Stimulated activated CD4-positive, alpha-beta T cell treated with anti-CD3 and anti-CD28 coated beads, Interleukin-4, amount 100 ng/mL, for 1 hour (primary cell): ENCODE measurements at places on chromosomes 5 and 9.

GRCh38 chr5:42423285-42424165 is at the start of gene GHR:
Gene GHR, plus strand, starts transcription at chr5:42423439. Its CDS starts 142,436 bp downstream, at chr5:42565875.
- no peak for DNase-seq

- peak; percentile 28 for DNase-seq
Measured at GRCh38 chr5:156920042-156920860, 42.8 kb downstream of the TIMD4 start.

DNA sequence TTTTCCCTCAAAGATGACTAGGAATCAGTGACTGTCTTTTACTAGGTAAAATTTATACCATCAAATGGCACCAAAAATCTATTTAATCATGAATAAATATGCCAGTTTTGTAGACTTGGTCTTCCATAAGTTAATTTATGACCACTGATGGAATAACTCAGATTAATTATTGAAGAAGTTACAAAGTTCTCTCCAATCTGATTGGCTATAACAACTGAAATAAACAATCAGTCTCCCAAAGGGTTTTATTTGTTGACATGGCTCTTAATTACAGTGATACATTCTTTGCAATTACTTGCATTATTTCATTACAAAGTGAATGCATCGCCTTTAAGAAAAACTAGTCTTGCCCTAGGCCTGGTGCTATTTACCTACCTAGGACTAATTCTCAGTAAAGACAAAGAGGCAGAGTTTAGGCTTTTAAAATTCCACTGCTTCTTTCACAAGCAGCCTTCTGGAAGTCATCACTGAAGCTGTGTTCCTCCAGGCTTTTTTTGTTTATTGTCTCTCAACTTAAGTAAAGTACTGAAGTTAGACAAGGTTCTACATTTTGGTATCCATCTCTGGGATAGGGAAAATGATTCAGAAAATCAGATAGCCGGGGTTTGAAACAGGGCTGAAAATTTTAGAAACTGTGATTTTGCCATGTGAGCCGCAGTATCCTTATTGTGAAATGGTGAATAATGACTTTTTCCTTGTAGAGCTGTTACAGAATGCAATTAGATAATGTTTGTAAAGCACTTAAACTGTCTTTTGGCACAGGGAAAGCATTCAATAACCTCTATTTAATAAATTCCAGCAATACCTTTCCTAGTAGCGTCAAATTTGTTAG is 2.5 kb downstream of the STOM start:
- no peak for DNase-seq

DNA sequence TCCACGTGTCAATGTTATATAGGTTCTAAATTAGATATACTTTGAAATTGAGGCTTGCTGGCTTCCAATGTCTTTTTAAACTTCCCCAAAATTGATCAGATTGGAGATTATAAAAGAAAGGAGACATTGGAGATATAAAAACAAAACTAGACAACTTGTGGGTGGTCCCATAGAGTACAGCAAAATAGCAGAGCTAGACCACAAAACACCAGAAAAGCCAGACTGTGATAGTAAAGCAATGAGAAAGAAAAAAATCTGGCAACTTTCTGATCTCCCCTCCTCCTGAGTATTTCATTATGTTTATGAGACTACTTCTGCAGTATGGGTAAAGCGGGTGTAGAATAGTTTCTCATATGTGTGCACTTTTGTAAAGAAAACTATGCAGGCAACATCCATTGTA is 713.8 kb upstream of the MEF2C start:
- no peak for DNase-seq

- DNase-seq = no peak
Measured at GRCh38 chr9:111148052-111149017, 110.1 kb upstream of the LPAR1 start.

GRCh38 chr5:95725937-95726810 is 5.0 kb upstream of the RHOBTB3 start:
- DNase-seq = no peak

GRCh38 chr9:10250219-10250618 is 362.6 kb downstream of the PTPRD start:
- DNase-seq = no peak

DNA sequence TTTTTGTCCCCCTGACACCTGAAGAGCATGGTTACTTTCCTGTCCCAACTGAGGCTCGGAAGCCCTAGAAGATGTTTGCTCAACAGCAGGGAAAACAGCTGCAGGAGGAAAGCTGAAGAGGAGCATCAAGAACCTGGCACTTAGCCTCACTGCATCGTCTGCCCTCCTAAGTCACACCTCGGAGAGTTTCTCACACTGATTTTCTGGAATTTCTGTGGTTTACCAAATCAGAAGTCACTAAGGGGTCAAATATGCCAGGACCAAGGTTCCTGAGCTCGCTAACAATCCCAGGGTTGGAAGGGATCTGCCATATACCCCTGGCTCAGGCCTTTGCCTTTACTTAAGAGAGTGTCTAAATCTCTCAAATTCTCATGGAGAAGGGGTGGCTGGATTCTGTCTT is 5.3 kb downstream of the IL12B start:
- DNase-seq = no peak

DNA sequence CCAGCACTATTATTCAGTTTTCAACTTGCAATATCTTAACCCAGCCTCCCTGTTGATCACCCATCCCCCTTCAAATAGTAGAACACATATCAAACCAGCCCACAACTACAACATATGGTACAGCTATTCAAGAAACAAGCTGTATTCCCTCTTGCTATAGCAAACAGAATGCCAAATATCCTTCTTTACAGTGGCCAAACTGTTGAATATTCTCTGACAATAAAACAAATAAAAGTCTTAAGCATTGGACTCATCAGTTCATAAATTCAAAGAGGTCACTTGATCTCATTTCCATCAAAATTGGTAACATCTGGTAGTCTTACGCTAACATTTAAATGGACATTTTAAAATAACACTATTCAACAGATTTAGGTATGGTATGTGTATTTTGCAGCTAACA is 350.8 kb downstream of the EFNA5 start:
- DNase-seq = no peak

DNA sequence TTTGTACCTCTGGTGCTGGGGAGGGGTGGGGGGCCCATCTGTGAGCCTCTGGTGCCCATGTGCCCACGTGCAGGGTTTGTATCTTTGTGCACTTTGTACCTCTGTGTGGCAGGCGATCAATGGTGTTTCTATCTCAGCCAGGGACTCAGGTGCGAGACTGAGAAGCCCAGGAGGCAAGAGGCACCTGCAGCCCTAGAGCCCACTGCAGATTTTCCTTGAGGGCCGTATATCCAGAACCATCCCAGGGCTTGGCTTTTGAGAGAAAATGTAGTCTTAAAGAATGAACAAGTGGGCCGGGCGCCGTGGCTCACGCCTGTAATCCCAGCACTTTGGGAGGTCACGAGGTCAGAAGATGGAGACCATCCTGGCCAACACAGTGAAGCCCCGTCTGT is 52.2 kb upstream of the KCNMB1 start:
- DNase-seq = no peak

DNA sequence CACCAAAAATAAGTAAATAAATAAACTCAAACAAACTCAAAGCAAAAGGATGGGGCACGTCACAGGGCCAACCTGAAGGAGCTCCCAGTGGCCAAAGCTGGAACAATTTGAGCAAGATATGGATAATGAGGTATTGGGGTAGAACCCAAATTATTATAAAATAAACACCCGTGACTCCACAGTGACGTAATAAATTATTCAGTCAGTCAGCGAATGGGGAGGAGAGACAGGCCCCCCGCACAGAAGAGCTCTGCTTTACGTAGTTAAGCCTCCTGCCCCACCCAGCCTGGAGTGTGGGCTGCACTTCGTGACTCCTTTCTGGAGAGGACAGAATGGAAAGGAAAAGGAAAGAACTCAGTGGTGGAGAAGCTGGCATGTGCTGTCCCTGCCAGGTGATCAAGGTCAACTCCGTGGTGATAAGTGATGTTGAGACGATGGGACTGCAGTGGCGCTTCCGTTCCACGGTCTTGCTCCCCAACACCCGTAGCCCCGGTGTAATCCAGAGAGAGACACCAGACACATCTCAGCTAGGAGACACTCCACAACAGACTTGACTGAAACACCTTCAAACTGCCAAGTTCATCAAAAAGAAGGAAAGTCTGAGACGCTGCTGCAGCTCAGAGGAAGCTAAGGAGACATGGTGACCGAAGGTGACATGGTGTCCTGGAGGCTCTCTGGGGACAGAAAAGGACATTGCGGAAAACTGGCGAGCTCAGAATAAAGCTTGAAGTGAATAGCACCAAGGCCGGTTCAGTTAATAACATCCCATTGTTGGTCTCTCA is 83.3 kb upstream of the COL5A1 start:
- DNase-seq = no peak

DNA sequence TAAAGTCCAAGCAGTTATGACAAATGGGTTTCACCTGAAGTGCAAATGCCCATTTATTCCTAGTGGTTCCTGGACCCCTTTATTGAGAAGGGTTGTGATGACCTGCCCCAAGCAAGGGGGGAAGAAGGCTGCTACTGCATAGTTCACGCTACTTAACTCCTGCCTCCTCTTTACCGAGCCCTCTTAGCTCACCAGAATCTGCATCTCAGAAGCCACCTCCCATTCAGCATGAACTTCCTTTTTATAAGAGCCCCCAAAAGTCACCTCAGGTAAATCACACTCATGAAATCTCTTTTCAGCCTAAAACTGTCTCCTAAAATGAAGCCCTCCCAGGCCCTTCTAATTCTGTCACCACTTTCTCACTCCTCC is 26.6 kb upstream of the C9orf72 start:
- DNase-seq = no peak
